ENCODE measurements at places on chromosomes 13 and 19. TPM values are rescaled to one million over a fixed set of nuclear protein-coding genes. Genes with fewer than 3 reads are reported as not detected.

The HSD17B14 gene
- total RNA-seq, result 15.0 TPM

DNA sequence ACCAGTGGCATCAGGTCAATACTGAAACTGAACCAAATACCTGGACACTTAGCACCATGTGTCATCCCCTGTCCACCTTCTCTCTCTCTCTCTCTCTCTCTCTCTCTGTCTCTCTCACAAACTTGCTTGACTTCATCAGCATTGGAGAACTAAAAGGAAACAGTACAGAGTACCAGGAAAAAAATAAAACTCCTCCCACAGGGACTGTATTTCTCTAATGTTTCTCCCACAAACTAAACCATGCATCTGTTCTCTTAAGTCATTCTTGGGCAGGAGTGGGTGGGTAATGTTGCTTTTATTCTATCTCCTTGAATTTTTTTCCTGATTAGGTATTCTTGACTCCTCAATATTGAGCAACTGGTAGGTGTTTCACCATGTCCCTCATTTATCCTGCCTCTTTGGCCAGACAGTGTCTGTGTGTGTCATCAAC, 112.9 kb upstream of the CACNA1A start:
- DNase-seq, result no peak

DNA sequence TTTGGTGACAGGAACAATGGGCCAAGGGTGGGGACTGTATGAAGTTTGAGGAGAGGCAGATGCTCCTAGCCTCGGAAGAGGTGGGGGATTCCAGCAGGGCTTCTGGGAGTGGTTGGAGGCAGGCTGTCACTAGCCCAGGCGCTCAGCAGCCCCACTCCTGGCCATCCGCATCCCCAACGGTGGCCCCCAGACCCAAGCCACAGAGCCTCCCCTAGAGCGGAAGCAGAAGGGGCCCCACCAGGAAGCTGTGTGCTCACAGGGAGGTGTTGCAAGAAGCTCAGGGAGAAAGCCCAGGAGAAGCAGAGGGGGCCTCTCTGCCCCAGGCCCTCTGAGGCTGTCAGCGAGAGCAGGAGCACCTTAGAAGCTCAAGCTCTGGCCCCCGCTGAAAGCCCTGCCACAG, 8.3 kb downstream of the PRAM1 start:
- no peak for DNase-seq

- DNase-seq, result no peak
These were observed 336.8 kb downstream of the DNAJC15 start for GRCh38 chr13:43360171-43360570.

DNA sequence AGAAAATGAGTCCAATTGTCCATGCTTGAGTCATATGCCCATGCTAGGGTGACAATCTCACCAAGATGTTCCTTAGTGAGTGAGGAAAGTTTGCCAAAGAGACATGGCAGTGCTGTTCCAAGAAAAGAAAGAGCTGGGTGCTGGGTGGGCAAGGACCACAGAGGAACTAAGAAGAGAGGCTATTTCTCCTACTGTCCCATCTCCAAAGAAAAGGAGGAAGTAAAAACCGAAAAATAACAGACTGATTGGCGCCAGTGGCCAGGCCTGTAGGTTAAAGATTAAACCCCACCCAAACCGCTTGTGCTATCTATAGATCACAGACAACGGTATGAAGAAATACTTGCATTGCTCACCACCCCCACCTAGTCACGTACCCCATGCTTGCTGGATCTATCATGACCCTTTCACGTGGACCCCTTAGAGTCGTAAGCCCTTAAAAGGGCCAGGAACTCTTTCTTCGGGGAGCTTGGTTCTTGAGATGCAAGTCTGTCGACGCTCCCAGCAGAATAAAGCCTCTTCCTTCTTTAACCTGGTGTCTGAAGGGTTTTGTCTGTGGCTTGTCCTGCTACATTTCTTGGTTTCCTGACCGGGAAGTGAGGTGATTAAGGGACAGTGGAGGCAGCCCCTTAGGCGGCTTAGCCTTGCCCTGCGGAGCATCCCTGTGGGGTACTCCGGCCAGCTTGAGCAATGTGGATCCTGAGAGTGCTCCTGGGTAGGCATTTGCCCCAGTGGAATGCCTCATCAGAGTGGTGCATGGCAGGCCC, 606.5 kb downstream of the UQCRFS1 start:
- DNase-seq, result no peak

GRCh38 chr13:26995159-26995558, 176.5 kb downstream of the USP12 start:
- no peak for DNase-seq

Measured in kidney epithelial cell (primary cell).